ENCODE measurements at places on chromosomes 11 and 22.

GRCh38 chr22:17359501-17359900 lies 9.8 kb upstream of the CECR2 start:
- peak; percentile 77 for DNase-seq

DNA sequence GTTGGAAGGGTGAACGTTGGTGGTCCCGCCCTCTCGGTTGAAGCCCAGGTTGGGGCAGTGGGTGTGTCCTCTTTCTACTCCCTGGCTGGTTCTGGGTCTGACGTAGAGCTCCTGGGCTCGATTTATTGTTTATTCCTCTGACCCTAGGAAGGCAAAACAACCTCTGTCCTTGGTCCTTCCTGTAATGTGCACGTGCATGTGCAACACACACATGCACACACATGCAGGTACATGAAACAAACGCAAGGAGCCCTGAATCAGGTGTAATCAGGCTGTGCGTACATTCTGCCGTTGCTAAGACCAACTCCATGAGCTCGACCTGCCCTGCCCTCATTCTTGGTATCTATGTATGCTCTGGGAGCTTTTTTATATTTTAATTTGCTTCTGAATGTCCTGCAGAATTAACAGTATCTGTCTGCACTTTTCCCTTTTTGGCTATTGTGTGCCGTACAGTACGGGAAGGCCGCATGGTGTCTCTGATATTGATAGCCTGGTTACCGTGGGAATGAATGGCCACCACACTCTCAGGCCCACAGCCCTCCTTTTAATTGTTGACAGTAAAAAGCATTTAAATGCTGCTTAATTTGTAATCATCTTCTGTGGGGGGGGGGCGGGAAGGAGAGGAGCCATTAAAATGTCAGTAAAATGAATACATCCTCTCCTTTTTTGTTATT lies 66.0 kb upstream of the NNMT start:
- DNase-seq = no peak

DNA sequence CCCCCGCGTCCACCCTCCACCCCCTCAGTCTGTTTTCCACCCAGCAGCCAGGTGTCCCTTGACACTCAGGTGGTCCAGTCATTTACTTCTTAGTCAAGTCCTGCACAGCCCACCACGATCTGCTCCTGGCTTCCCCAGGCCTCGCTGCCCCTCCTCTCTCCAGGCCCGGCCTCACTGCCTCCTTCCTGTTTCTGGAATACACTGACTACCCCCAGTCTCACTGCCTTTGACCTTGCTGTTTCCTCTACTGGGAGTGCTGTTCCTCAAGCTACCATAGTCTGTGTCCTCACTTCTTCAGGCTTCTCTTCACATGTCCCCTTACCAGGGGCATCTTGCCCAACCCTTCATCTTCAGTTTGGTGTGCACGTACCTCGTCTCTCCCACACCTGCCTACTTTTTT lies 7.4 kb downstream of the MCM5 start:
- peak; percentile 71 for DNase-seq

DNA sequence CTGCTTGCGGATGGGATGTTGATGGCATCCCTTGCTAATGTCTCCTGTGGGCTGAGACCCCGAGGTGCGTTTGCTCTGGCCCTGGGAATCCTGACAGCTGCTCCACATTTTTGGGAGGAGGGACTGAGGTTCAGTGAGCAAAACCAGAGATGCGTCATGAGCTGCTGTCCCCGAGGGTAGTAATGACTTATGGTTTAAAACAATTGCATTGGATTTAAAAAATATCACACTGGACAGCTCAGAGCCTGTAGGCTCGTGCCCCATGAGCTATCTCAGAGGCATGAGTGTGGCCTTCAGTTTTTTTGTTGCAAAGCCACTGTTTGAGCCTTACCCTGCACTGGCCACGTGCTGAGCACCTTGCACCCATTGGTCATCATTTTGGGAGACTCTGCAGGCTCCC lies 20.9 kb upstream of the PARVG start:
- DNase-seq = no peak

DNA sequence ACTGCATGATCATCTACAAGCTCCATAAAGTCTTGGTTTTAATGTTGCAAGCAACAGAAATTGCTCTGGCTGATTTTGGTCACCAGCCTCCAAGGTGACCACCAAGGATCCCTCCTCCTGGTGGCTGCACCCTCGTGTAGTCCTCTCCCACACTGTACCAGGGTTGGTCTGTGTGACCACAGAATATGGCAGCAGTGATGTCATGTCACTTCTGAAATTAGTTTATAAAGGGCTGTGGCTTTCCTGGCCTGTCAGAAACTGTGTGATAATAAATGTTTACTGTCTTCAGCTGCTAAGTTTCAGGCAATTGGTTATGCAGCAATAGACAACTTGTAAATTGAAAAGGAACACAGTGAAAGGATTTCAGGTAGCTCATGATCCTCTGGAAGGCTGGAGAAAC lies 5.3 kb upstream of the PRDM11 start:
- no peak for DNase-seq

DNA sequence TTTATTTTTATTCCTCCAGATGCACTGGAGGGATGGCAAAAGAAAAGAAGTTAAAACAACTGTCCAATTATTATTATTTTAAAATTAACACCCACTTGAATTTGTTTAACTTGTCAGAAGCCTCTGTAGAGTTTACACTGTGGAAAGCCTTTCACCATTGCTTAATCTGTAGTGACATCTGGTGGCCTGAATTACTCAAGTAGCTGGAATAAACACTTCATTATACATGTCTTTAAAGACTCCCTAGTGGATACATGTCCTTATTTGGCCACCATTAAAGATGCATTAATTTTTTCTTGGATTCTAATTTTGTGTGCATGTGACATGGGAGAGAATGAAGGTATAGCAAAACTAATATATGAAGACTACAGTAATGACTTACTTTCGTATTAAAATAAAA lies 1496.5 kb downstream of the FAM181B start:
- peak; percentile 27 for DNase-seq

GRCh38 chr11:12460466-12460865 lies 83.1 kb downstream of the PARVA start:
- no peak for DNase-seq
